ENCODE measurements at places on chromosomes 13 and 19. TPM values are rescaled to one million over a fixed set of nuclear protein-coding genes. Genes with fewer than 3 reads are reported as not detected.

DNA sequence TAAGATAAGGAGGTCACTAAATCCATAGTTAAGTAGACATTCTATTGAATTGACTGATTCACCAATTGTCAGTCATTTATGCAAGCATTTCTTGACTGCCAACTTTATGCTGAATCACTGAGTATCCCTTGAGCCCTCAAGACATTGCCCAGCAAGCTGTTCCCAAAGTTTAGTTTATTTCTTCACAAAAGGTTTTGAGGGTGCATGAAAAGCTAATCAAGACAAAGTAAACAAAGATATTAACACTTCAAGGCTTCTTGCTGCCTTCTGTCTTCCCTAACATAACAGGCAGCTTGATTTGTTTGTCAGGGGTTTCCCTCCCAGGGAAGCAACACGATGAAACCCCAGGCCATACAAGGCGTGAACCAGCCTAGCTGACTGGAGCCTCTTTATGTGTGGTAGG, 374.4 kb downstream of the SPRY2 start:
- no peak for DNase-seq

DNA sequence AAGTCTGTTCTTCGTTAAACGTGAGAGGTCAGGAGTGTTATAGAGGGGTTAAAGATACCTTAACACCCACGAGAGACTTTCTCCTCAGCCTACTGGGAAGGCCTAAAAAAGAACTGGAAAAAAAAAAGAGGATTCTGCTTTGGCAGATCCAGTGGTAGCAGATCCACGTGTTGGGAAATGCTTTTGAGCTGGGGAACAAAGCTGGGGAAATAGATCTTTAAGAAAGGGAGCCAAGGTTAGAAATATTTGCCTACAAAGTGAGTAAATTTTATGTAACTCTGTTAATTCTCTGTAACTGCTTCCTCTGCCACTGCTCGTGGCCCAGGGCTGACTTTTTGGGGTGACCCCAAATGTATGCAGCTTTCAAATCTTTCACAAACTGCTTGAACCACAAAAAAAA, 11.7 kb downstream of the RFX2 start:
- DNase-seq = no peak

DNA sequence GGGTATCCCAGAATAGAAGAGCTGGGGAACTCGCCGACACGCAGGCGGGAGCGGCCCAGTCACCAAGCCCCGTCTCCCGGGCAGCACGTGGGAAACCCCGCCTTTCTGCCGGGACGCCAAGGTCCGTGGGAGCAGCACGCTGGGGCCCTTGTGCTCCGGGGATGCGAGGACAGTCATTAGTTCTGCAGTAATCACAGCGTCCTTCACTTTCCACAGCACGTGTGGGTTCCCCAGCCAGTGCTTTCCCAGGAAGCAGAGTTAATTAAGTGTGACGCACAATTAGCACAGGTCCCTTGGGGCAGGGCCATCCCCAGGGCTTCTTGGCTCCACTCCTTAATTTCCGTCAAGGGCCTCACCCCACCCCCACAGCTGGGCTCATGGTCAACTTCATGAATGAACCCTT, 64.3 kb upstream of the C13orf46 start:
- DNase-seq = peak; percentile 31

GRCh38 chr13:109331011-109331433, 455.4 kb downstream of the IRS2 start:
- no peak for DNase-seq

GRCh38 chr19:17245535-17245984, at the start of gene NR2F6:
TSS of gene NR2F6 (minus strand) at chr19:17245919. CDS start at chr19:17245220, 699 bp downstream.
- no peak for DNase-seq

CEACAM3 gene
- polyA plus RNA-seq = not detected

DNA sequence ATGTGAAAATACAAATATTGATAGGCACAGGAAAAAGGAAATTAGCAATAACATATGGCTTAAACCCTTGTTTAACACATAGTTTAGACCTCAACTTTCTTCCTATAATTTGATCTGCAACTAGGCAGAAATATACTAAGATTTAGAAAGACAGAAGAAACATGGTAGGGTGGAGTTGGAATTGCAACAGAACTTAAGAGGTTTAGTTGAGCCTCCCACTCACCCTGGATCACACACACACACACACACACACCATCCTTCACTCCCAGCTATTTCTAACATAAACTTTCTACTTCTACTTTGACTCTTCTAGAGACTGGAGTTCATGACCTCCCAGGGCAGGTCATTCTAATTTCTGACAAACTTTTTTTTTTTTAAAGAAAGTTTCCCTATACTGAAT, 47.4 kb downstream of the FLT3 start:
- no peak for DNase-seq

KLK2 gene
- not detected for polyA plus RNA-seq

GRCh38 chr19:18612051-18612771, 459 bp upstream of the TMEM59L start:
- DNase-seq = no peak

GRCh38 chr19:13078897-13079541, 23.6 kb downstream of the LYL1 start:
- DNase-seq = no peak

DNA sequence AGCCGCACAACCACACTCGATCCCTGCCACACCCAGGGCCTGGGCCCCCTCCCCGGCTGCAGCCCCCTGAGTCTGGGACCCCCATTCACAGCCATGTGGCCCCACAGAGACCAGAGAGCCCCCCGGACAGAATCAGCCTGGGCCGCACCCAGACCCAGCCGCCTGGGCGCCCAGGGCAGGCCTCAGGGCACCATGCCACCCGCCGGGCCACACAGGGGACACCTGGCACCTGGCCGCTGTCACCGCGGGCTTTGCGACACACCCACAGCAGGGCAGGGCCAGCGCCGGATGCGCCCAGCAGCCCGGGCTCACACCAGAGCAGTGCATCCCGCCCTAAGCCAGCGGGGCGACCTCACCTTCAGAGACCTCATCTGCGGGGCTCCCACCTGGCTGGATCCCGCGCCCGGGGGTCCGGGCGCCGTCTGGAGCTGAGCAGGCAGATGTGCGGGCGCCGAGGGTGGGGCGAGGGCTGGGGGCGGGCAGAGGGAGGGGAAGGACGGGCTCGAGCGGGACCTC, 443 bp downstream of the TBXA2R start:
- DNase-seq = no peak

DNA sequence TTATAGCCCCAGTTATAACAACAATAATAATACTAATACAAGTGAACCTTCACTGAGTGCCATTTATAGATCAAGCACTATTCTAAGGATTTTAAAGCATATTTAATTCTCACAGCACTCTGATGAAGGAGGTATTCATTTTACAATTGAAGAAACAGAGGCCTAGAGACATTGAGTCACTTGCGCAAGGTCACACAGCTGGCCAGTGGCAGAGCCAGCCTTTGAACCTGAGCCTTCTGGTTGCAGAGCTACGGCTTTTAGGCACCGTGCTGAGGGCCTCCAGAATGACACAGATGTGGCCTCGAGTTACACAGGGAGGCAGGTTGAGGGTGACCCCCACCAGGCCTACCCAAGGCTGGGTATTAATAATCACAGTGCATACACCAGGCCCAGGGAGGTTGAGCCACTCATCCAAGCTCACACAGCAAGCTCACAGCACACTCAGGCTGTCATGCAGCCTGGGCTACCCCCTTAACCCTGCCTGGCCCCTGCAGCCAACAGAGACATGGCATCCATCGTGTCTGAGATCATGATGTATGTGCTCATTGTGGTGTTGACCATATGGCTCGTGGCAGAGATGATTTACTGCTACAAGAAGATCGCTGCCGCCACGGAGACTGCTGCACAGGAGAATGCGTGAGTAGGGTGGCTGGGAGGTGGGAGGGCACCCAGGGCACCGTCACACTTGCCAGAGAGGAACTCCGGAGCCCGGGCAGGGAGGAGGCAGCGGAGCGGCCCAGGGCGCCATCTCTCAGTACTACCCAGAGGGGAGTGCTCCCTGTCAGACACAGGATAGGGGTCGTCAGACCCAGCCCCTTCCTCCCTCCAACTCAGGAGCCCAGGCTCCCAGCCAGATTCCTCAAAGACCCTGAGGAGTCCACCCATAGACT, 2.7 kb upstream of the HPN start:
- DNase-seq = no peak

MAB21L1 gene
- 0.37 TPM for polyA plus RNA-seq

GRCh38 chr13:51717786-51718398, 86.1 kb downstream of the DHRS12 start:
- DNase-seq = no peak

GRCh38 chr13:90947976-90948375, 399.5 kb upstream of the MIR17HG start:
- DNase-seq = no peak

GRCh38 chr13:113658836-113659235, 838 bp upstream of the ATP4B start:
- no peak for DNase-seq

DNA sequence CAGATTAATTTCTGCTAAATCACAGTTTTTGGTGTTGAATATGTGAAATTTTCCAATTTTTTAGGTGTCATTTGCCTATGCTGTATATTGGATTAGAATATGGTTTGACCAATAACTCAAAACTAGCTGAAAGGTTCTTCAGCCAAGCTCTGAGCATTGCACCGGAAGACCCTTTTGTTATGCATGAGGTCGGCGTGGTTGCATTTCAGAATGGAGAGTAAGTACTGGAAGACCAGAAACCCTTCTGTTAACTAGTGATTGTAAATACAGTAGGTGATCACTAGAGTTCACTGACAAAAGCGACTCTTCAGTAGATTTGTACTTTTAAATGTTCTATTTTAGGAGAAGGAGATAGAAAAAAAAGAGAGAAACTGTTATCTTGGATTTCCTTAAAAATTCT, 22.3 kb downstream of the CDC16 start:
- no peak for DNase-seq

DZIP1 gene
- polyA plus RNA-seq = 7.0 TPM

SYCN gene
- polyA plus RNA-seq = not detected

DNA sequence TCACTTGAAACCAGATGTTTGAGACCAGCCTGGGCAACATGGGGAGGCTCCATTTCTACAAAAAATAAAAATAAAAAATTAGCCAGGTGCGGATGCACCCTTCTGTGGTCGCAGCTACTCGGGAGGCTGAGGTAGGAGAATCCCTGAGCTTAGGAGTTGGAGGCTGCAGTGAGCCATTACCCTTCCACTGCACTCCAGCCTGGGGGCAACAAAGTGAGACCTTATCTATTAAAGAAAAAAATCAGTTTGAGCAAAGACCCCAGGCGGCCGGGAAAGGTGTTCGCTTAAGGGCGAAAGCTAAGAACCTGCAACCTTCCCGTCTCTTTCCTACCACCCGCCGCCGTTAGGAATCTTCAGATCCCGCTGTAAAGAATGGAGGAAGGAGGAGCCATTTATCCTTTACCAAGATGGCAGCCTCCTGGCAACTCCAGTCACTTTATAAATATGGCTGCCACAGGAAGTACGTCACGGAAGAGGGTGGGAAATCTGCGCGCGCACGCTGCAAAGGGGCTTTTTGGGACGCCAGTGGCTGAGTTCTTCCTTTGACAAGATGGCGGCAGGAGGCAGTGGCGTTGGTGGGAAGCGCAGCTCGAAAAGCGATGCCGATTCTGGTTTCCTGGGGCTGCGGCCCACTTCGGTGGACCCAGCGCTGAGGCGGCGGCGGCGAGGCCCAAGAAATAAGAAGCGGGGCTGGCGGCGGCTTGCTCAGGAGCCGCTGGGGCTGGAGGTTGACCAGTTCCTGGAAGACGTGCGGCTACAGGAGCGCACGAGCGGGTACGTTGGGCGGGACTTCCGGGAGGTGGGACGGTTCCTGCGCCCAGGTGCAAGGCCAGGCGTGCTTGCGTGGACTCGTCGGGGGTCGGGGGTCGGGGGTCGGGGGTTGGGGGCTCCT, at the start of gene NOP53:
TSS of gene NOP53 (plus strand) at position 537 of the 892 bp plus-strand sequence. CDS start at position 551, 14 bp downstream.
- DNase-seq = peak; percentile 97
